Dermis blood vessel endothelial cell (primary cell): ENCODE measurements at places on chromosomes 4 and X.

GRCh38 chrX:16023790-16024734 lies 99.3 kb upstream of the GRPR start:
- DNase-seq, result no peak

- DNase-seq, result no peak
Observed at GRCh38 chrX:65195621-65196020, 219.4 kb upstream of the ZC4H2 start.

GRCh38 chrX:81304563-81304962 lies 102.7 kb downstream of the SH3BGRL start:
- no peak for DNase-seq

GRCh38 chr4:123652476-123652875 lies 255.9 kb downstream of the SPRY1 start:
- DNase-seq, result peak; percentile 7

DNA sequence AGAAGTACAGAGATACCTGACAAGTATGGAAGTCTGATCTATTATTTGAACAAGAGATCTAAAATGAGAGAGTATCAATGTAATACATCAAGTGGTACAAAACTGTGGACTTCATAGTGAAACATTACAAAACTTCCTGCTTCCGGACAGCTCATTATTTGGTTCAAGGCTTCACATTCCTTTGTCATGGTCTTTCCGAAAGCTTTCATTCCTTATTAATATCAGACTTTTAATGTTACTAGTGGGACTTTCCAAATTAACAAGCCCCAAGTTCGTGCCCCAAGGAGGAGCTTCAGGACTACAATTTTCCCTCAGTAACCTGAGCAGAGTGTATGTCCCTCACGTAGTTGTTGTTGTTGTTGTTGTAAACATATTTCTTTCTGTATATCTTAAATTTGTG lies 1.2 kb downstream of the CHIC2 start:
- peak; percentile 76 for DNase-seq

DNA sequence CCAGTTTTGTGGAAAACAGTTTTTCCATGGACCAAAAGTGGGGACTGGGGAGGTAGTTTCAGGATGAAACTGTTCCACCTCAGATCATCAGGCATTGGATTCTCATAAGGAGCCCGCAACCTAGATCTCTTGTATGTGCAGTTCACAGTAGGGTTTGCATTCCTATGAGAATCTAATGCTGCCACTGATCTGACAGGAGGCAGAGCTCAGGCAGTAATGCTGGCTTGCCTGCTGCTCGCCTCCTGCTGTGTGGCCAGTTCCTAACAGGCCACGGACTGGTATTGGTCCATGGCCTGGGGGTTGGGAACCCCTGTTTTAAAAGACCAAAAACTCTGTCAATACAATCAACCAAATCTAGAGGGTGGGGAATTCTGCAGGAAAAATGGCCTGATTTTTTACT lies 100.0 kb upstream of the EOLA2 start:
- DNase-seq, result no peak

GRCh38 chr4:181863856-181864255 lies 379.3 kb upstream of the TENM3 start:
- no peak for DNase-seq

GRCh38 chr4:112422644-112423043 lies 93.3 kb downstream of the NEUROG2 start:
- DNase-seq, result no peak

DNA sequence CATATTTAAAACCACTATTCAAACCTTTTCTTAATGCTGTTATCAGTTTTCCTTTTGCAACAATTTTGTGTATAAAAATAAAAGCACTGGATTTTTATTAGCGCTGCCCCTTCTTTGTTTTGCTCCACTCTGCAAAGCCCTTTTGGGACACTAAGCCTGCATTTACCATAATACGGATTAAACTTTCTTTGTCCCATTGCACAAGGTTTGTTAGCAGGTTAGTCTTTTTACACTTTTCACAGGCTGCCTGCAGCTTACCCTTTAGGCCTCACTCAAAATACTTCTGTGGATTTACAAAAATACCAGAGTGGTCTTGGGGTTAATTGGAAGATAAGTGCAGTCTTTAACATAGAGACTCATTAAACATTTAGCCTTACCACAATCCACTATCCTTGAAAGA lies 35.7 kb upstream of the MAB21L2 start:
- DNase-seq, result no peak

GRCh38 chrX:68690936-68691501 lies 43.6 kb downstream of the STARD8 start:
- no peak for DNase-seq

DNA sequence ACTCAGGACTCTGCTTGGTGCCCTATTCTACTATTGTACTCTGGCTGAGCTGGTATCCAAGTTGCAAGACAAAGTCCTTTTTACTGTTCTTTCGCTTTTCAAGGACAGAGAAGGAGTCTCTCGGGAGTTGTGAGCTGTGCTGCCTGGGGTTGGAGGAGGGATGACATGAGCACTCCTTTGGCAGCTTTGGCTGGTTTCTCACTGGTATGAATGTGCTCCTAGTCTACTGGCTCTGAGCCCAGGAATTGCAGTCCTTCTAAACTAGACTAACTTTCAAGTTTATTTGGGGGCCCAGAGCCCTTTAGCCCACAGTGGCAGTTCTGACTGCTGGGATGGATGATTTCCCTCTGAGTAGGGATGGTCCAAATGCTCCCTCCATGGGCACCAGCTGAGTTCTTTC lies 997.1 kb downstream of the RAB28 start:
- DNase-seq, result no peak

GRCh38 chr4:42671431-42672194 lies 14.7 kb upstream of the ATP8A1 start:
- DNase-seq, result no peak

DNA sequence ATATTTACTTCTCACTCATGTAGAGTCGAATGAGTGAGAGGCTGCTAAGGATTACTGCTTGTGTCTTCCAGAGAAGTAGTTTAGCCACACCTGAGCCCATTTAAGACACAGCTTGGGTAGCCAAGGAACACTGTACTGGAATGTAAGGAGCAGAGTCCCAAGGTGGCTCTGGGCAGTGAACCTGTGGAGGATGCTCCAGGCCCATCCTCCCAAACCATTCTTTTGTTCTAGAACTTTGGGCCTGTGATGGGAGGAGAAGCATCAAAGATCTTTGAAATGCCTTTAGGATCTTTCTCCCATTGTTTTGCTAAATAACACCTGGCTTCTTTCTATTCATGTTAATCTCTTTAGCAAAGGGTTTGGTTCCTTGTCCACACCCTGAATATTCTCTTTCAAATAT lies 162.2 kb downstream of the KLHL4 start:
- DNase-seq, result no peak

- DNase-seq, result no peak
Observed at GRCh38 chr4:1349359-1350168, 2.6 kb downstream of the UVSSA start.

DNA sequence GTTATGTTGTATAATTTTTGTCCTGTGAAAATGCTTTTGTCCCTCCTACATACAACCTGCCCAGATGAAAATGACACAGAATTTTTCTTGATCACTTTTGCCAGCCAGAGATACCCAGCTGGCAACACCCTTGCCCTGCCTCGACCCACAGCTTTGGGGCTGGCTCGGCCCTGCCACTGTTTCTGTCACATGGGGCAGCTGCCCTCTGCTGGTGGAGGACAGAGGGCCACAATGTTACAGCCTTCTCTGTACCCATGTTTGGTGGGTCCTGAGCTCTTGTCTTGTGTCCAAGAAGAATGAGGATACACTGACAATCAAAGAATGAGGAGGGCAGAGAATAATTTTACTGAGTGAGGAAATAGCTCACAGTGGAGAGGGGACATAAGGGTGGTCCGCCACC lies 31.1 kb downstream of the BMP15 start:
- peak; percentile 13 for DNase-seq

DNA sequence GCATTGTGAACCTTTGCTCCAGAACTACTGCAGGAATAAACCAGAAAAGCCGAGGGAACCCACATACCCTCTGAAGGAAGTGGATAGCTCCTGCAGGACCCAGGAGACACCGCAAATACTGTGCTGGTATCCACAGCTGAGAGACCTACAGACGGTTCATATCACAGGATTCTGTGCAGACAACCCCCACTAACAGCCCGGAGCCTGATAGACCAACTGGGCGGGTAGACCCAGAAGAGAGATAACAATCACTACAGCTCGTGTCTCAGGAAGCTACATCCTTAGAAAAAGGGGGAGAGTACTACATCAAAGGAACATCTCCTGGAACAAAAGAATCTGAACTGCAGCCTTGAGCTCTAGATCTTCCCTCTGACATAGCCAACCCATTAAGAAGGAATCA lies 150.8 kb downstream of the FRAS1 start:
- no peak for DNase-seq

GRCh38 chr4:21780148-21780547 lies 168.4 kb downstream of the KCNIP4 start:
- DNase-seq, result peak; percentile 62

DNA sequence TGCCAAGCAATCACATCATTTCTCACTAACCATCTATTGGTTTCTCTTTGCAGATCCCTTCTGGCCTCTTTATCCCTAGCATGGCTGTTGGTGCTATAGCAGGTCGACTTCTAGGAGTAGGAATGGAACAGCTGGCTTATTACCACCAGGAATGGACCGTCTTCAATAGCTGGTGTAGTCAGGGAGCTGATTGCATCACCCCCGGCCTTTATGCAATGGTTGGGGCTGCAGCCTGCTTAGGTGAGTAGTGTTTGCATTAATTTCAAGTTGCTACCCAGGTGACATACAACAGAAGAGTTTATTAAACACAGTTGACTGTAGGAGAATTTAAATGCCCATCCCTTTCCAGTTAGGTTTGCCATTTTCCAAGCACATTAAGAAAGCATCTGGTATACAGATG lies 112.2 kb downstream of the AKAP4 start:
- no peak for DNase-seq

- no peak for DNase-seq
Observed at GRCh38 chrX:66232296-66232695, 68.2 kb downstream of the HEPH start.

- no peak for DNase-seq
Observed at GRCh38 chrX:15797707-15798106, 7.4 kb downstream of the ZRSR2 start.

DNA sequence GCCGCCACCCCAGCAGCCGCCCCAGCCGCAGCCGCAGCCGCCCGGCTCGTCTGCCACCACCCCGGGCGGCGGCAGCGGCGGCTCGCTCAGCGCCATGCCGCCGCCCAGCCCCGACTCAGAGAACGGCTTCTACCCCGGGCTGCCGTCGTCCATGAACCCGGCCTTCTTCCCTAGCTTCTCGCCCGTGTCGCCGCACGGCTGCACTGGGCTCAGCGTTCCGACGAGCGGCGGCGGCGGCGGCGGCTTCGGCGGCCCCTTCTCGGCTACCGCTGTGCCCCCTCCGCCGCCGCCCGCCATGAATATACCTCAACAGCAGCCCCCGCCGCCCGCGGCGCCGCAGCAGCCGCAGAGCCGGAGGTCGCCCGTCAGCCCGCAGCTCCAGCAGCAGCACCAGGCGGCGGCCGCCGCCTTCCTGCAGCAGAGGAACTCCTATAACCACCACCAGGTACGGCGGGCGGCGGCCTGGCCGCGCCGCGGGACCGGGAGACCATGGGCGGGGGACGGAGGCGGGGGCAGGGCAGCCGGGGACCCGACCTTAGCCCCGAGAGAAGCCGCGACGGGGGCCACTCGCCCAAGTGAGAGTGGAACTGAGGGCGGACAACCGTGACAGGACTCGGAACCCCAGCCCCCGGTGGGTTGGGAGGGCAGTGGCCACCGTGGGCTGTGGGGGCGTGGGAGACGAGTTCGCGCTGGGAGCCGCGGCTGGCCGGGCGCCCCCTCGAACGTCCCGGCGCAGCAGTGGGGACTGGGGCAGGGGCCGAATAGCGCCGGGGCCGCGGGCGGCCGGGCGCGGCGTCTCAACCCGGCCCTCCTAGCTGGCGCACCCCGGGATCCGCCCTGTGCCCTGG lies 1.8 kb downstream of the CPEB2 start:
- peak; percentile 50 for DNase-seq

- DNase-seq, result no peak
Observed at GRCh38 chr4:42627885-42628646, 28.8 kb downstream of the ATP8A1 start.
